ENCODE measurements at places on chromosomes 6 and 20. TPM values are rescaled to one million over a fixed set of nuclear protein-coding genes. Genes with fewer than 3 reads are reported as not detected.

DNA sequence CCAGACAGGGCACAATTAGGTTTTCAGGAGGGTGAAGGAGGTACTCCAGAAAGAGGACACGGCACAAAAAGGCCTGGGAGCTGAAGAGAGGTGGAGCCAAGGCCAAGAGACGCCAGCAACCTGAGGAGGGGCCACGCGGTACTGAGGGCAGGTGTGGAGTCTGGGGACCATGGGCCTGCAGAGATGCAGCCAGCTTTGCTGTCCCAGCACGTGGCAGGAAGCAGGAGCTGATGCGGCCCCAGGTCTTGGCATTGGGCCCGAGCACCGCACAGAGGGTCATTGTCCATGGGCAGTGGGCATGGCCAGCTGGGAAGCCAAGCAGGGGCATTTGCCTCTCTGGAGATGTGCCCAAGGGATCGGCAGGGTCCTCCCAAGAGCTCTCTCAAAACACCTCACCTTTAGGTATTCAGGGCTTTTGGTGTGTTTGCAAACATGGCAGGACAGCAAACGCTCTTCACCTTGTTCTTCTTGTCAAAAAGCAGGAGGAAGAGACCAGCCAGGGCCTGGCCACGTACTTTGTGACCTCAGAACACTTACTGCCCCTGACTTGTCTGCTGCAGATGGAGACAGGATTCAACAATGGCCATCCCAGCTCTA, 1.4 kb upstream of the BPIFB1 start:
- DNase-seq: no peak

DNA sequence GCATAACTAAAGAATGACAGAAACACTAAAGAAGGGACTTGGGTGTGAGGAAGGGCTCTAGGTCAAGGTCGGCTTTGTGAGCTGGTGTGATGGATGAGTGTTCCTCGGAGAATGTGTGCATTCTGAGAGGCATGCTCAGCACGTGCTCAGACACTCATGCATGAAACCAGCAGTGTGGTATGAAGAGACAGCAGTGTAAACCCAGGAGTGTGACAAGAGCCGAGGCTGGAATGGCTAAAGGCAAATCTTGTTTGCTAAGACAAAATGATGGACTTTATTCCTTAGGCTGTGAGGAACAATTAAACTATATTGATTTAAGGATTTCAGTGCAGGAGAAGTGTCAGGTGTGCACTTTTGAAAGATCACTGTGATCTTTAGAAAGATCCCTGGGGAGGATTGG, 107.4 kb upstream of the MAP7 start:
- no peak for DNase-seq

DNA sequence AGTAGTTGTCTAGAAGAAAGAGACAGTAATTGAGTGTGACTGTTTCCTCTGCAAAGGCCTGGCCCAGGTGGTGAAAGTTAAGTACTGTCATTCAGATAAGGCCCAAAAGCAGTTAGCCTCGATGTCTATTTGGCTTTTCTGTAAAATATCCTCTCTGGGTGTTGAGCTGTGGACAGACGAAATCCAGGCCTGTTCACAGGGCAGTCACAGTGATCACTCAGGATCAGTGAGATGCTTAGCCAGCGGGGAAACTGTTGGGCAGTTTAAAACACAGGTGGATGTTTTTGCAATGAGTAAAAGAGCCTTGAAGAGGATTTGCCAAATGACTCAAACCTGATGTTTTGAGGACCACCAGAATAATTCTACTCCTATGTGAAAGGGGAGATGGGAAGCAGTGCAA, 22.0 kb upstream of the PRDM1 start:
- no peak for DNase-seq

GRCh38 chr6:44051515-44051914, 75.7 kb downstream of the MRPL14 start:
- DNase-seq: no peak

DNA sequence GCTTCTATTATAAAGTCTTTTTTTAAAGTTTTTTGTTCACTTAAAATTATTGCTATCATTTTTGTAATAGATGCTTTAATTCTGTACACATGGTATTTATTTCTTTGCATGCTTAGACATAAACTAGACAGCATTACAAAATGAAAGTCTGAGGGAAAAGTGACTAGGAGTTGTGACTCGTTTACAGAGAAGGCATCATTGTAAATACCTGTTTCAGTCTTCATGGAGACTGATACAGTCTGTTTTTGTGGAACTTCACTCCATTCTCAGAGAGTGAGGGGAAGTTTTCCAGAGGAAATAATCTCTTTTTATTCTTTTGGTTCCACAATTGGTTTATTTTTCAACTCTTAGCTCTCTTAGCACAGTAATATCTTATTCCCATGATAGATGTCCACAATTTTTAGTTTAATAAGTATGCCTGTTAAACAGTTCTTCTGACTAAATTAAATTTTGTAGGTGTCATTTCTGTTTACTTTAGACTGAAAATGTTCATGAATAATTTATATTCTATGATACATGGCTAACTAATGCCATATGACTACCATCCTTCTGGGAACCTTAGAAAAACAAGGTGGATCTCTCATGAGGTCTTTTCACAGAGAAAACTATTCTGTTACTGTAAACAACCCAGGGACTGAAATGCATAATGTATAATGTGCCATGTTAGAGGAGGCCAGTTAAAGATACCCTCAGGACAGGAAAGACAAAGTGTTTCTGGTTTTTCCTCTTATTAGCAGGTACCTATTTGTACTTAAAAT, 69.2 kb downstream of the MYO6 start:
- no peak for DNase-seq

DNA sequence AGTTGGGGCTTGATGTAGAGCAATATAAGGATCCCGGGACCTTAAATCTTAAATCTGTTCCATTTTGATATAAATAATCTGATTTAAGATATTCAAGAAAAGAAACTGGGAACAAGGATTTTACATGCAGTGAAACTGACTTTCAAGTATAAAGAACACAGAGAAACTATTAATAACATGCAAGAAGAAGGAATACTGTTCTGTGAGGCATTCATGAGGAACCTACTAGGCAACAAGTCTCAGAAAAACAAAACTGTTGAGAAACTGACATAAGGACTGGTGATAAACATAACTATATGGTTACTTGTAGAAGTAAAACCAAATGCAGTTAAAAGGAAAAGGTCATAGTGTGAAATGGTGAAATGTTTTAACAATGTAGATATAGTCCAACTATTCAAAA, 15.8 kb downstream of the HDDC2 start:
- DNase-seq: no peak

DNA sequence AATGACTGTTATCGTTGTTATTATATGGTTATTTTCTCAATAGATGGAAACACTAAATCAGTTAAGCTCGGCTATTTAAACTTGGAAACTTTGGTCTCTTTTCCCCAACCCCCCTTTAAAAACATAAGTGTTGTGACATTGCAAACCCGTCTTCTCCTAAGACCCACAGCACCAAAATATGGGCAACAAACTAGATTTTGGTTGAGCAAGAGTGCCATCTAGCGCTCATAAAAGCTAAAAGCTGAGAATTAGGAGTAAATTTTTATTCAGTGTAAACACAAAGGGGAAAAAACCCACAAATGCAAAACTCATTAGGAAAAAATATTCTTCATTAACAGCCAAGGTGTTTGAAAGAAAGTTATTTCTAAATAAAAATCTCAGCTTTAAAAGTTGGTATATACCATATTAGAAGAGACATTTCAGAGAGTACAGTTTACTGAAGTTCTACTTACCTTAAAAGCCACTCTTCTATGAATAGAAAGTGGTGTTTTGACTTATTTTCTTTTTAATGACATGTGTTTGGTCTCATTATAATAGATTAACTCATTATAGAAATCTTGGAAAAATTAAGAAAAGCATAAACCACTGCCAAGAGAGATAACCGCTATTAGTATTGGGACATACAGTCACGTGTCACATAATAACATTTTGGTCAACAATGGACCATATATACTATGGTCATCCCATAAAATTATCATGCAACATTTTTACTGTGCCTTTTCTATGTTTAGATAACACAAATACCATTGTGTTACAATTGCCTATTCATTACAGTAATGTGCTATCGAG, 21.1 kb downstream of the SESN1 start:
- DNase-seq: no peak

GRCh38 chr6:4370066-4370465, 234.7 kb upstream of the ECI2 start:
- no peak for DNase-seq

- DNase-seq: peak; percentile 92
Measured at GRCh38 chr6:80338201-80338836, 231.8 kb downstream of the BCKDHB start.

- DNase-seq: no peak
Measured at GRCh38 chr20:61958773-61959700, 106.6 kb downstream of the TAF4 start.

GRCh38 chr20:43205699-43206098, 16.0 kb upstream of the PTPRT start:
- DNase-seq: no peak

DNA sequence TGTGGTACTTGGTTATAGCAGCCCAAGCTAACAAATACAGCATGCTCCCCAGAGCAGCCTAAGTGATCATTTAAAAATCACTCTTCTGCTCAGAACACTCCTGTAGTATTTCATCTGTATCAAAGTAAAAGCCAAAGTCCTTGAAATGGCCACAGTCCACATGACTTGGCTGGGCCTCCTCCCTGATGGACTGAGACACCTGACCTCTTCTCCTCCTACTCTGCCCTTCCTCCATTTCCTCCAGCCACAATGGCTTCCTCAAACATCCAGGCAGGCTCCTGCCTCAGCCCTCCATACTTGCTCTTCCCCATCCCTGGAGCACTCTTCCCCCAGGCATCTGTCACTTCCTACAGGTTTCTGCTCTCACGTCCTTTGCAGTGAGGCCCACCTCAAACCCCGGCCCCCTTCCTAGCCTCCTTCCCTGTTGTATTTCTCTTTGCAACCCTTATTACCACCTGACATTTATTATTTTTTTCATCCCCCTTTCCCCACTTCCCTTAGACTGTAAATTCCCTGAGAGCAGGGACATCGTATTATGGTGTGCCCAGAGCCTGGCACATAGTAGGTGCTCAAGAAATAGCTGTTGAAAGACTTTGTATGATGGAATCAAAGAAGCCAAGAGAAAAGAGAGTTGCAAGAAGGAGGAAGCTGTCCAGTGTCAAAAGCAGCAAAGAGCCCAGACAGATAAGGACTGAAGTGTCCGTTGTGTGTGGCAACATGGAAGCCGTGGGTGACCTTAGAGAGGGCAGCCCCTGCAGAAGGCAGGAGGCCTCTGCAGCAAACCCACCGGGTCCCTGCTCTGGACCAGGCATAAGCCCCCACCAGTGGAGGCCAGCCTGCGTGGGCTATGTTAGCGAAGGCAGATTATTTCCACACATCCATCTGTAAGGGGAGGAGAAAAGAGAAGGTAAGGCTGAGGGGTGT, 87.5 kb downstream of the TRERF1 start:
- DNase-seq: no peak

GRCh38 chr6:168428052-168428826, 12.7 kb upstream of the SMOC2 start:
- DNase-seq: no peak

DNA sequence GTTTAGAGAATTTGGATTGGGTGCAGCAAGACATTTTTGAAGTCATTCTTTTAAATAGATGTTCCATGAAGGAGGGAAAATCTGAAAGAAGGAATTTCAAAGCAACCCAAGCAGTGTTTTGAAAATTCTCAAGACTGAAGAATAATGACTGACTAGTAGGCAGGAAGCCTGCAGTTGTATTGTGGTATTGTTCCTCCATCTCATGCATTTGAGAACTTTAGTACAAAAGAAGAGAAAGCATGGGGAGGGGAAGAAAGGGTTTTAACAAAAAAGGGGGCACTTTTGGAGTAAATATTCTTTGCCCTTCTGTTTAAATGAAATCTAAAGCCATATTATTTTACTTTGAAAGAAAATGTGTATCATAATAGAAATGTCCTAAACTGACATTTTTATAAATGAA, 6.6 kb downstream of the NCOA3 start:
- DNase-seq: no peak

DNA sequence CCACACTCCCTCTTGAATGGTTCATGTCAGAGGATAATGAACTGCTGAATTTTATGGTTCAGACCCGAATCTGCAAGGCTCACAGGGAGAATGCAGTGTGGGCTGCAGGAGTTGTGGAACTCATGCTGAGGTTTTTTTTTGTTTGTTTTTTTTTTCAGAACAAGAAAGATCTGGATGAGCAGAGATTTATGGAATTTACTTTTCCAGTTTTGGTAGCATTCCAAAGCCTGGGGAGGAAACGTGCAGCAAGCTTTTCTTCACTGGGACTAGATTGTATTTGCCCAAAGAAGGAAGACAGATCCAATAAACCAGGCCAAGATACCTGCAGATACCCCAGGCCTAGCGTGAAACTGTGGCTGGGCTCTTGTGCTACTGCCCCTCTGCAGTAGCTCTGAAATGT, 223.9 kb upstream of the TAB2 start:
- DNase-seq: no peak

DNA sequence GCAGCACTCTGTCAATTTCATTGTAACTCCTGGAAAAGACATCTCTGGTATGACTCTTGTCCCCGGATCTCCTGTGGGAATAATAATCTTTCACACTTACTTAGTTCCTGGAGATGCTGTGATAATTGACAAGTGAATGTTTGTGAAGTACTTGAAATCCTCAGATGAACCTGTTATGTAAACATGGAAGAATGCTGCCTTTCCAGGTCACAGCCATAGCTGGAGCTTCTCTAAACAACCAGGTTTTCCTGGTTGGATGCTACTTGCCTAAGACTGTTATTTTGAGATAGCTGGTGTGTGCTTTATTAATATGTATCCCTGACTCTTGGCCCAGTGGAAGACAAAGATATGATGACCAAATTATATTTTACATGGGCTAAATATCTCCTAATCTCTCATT, 228.6 kb downstream of the KCNQ5 start:
- no peak for DNase-seq

- no peak for DNase-seq
Measured at GRCh38 chr20:53321596-53321995, 272.0 kb downstream of the ZNF217 start.

- DNase-seq: peak; percentile 87
Measured at GRCh38 chr6:17725083-17725482, 18.4 kb upstream of the NUP153 start.

DNA sequence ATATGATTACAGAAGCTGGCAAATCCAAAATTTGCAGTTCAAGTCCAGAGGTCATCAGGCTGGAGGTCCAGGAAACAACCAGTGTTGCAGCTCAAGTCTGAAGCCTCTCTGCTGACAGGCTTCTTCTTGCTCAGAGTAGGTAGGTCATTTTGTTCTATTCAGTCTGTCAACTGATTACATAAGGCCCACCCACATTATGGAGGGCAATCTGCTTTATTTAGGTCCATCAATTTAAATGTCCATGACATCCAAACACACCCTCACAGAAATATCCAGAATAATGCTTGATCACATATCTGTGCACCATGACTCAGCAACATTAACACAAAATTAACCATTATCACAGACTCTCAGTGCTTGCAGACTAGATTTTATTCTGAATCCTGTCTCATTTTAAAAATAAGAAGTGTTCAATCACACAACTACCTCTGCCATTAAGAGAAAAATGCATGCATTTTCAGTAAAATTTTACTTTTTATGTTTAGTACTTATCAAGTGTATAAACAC, 759.2 kb upstream of the ADGRB3 start:
- DNase-seq: no peak

DBNDD2 gene
- 4.1 TPM for total RNA-seq

POM121L2 gene
- total RNA-seq: not detected

MYCT1 gene
- total RNA-seq: not detected

PBOV1 gene
- not detected for total RNA-seq

KIFC1 gene
- 14.8 TPM for total RNA-seq

KCNK5 gene
- total RNA-seq: 0.71 TPM

CSE1L gene
- total RNA-seq: 66.4 TPM

SNPH gene
- total RNA-seq: 34.5 TPM

All from glutamatergic neuron (in vitro differentiated cells).